ENCODE measurements at places on chromosomes 12 and 14.

- DNase-seq, result no peak
Measured at GRCh38 chr12:65879878-65880277, 55.6 kb downstream of the HMGA2 start.

GRCh38 chr12:78087363-78087675, 256.6 kb downstream of the NAV3 start:
- DNase-seq, result no peak

GRCh38 chr12:54135621-54136350, 53.0 kb downstream of the SMUG1 start:
- no peak for DNase-seq

GRCh38 chr12:51160814-51161459, 12.0 kb downstream of the TFCP2 start:
- no peak for DNase-seq

DNA sequence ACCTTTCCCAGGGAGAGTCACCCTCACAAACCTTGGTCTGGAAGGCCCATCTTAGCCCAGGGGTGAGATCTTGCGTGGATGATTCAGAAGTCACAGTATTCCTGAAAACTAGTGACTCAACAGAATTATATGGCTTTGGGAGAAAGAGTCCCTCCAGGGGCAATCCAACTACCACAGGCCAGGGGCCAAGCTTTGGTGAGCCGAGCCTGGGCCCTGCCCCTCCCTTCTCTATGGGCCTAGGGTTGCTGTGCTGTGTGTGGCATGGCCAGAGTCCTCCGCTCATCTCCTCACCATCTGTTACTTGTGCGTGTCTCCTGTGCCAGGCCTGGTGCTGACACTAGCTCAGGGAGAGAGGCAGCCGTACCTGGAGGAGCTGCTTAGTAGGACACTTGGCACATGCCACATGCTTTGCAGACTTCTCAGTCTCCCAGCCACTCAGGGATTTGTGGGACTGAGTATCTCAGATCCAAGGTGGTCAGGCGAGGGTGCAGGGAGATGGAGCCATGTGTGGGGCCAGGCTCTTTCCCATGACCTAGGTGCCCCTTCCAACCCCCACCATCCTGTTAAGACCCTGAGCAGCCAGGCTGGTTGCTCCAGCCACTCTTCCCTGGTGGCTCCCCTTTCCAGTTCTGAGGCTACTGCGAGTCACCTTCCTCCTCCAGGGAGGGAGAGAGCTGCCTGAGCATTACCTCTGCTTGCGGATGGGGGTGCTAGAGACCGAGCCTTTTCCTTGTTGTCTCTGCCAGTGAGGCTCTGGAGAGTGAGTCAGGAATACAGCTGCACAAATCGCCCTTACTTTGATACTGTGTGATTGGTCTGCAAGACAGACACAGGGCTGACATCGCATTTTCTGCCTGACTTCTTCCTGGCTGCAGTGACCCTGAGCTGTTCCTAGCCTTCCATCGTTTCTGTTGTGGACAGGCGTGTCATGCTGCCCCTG, 94.1 kb downstream of the SLC25A47 start:
- DNase-seq, result peak; percentile 25

All from nucleus accumbens (tissue), 56 donors.